T-helper 1 cell (primary cell): ENCODE measurements at places on chromosomes 6 and 20.

- DNase-seq: peak; percentile 45
Measured at GRCh38 chr6:43506667-43507471, 3.3 kb downstream of the LRRC73 start.

GRCh38 chr6:22392711-22393110, 95.9 kb upstream of the PRL start:
- DNase-seq: no peak

- peak; percentile 50 for DNase-seq
Measured at GRCh38 chr6:45420083-45420908, 42.6 kb upstream of the SUPT3H start.

- no peak for DNase-seq
Measured at GRCh38 chr6:33935439-33936080, 131.8 kb upstream of the MLN start.

DNA sequence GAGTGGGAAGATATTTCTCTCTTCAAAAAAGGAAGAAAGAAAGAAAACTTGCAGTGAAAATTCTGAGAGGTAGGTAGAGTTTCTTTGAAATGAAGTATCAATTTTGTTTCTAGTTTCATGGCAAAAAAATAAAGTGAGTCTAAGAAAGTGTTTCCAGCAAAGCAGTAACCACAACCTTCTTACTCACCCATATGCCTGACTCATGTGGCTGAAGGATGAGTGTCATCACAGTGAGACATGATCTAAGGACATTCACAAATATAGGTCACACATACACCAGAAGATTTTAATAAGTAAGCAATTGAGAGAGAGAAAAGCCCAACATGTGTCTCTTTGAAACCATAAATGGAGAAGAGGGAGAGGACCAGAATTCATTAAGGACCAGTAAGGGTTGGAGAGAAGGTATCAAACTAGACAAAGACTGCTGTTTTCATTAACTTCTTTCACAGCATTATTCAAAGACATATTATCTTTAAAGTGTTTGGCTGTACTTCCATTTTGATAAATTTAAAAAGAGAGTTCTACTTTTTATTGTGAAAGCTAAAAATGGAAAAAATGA, 169.5 kb downstream of the FRK start:
- DNase-seq: no peak

DNA sequence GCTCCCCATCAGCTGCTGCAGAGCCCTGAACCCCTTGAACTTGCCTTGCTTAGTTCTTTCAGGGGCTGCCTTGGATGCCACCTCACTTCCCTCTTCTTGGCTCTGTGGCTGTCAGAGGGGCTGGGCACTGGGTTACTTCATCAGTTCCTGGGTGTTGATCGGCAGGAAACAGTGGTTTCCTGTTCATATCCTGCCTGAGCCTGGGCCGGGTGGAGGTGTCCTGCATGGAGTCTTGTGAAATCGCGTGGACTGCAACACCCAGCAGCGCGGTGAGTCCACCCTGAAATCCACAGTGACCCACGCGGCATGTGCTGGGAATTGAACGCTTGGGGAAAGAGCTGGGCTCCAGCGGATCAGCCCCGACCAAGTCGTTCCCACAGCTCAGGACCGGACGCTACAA, 97.5 kb downstream of the CDH26 start:
- no peak for DNase-seq

GRCh38 chr20:47271046-47271615, 85.4 kb downstream of the ZMYND8 start:
- DNase-seq: no peak

- DNase-seq: no peak
Measured at GRCh38 chr20:6765469-6766058, 1.9 kb upstream of the BMP2 start.

DNA sequence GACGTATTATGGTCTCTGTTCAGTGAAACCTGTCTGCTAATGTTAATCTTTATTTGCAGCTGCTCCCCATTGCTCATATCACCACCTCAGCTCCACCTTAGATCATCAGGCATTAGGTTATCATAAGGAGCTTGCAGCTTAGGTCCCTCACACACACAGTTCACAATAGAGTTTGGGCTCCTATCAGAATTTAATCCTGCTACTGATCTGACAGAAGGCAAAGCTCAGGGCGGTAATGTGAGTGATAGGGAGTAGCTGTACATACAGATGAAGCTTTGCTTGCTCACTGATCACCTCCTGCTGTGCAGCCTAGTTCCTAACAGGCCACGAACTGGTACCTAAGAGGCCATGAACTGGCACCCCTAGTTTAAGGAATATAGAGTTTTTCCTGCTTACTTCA, 989.7 kb downstream of the EYS start:
- no peak for DNase-seq

- no peak for DNase-seq
Measured at GRCh38 chr6:148460876-148461646, 118.4 kb downstream of the SASH1 start.

- DNase-seq: no peak
Measured at GRCh38 chr6:160218810-160219209, 39.8 kb downstream of the SLC22A2 start.

GRCh38 chr20:50027611-50028105, 44.9 kb downstream of the SNAI1 start:
- no peak for DNase-seq

DNA sequence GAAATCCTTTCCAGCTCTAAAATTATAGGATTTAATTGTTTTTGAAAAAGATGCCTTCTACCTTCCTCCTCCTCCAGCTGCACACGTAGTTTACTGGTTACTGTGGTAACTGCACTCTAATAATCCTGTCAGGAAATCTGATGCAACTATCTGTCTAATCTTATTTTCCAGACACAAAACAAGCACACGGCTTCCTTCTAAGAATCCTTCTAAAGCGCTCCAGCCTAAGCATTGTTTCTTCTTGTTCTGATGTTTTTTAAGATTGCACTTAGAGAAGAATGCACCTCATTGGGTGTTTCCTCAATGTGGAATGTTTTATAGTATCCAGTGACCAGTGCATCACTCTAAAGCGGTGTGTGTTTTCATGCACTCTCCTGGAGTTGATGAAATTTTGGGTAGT, 63.6 kb downstream of the CARMIL1 start:
- DNase-seq: no peak
